Thoracic aorta (tissue), 2 donors: ENCODE measurements at places on chromosomes 7 and 10. TPM values are rescaled to one million over a fixed set of nuclear protein-coding genes. Genes with fewer than 3 reads are reported as not detected.

DNA sequence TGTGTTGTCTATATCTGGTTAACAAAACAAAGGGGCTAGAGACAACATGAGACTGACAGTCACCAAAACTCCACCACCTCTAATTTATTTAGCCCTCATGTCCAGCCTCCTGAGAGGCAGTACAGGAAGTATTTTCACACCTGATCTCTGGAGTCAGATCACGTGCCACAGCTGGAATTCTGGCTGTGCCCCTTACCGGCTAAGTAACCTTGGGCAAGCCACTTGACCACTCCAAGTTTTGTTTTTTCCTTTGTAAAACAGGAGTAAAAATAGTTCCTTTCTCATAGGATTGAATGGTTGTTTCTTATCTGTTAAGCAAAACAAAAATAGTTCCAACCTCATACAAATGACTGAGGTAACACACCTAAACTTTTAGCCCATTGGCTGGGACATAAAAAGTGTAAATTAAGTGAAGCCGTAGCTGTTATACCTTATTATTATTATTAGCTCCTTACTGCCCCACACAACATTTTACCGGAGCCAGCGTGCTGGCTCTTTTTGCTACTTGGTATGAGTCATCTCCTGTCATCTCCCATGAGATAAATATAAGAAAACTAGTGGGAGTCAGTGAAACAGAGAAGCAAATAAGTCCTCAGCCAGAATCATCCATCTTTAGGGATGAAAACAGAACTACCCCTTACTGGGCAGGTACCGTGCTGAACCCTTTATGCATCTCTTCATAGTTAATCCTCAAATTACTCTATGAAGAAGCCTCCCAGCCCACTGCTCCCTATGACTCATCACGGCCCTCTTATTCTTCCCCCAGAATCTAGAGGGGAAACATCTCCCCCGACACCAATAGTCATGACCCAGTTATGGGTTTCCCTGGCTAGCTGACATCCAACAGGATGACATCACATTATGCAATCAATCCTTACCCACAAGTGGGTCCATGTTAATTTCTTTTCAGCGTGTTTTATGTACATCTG lies 44.9 kb downstream of the PPP1R3C start:
- no peak for DNase-seq
- H3K27ac ChIP-seq: peak overlapping the region; percentile 93
- H3K4me1 ChIP-seq: peaks cover 44% of the 10 kb centered on the region
- H3K36me3 ChIP-seq: no peaks in the 10 kb centered on the region
- H3K4me3 ChIP-seq: peak overlapping the region; percentile 2

DNA sequence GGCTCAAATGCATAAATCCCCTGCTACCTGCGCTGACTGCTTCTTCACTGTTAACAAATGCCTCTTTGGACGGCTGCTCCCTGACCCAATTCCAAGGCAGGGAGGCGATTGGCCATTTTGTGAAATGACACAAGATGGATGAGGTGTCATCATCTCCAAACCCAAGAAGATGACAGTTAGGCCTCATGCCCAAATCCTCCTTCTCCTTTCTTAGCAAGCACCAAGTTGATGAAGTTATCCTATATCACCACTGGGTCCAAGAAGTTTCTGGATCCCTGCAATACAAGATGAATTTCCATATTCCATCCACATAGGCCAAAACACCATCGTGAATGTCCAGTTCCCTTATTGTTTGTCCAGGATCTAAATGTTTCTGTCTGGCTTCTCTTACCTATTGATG lies 98.5 kb upstream of the RAB11FIP2 start:
- H3K4me3 ChIP-seq: no peak overlapping the region
- no peaks in the 10 kb centered on the region for H3K36me3 ChIP-seq
- no peak for DNase-seq
- no peaks in the 10 kb centered on the region for H3K4me1 ChIP-seq
- no peak overlapping the region for H3K27ac ChIP-seq
- no peaks in the 10 kb centered on the region for H3K27me3 ChIP-seq

- H3K36me3 ChIP-seq: no peaks in the 10 kb centered on the region
- no peaks in the 10 kb centered on the region for H3K27me3 ChIP-seq
- peaks cover 20% of the 10 kb centered on the region for H3K4me1 ChIP-seq
- no peak for DNase-seq
Observed at GRCh38 chr7:80333040-80333439, 178.8 kb downstream of the GNAT3 start.

DNA sequence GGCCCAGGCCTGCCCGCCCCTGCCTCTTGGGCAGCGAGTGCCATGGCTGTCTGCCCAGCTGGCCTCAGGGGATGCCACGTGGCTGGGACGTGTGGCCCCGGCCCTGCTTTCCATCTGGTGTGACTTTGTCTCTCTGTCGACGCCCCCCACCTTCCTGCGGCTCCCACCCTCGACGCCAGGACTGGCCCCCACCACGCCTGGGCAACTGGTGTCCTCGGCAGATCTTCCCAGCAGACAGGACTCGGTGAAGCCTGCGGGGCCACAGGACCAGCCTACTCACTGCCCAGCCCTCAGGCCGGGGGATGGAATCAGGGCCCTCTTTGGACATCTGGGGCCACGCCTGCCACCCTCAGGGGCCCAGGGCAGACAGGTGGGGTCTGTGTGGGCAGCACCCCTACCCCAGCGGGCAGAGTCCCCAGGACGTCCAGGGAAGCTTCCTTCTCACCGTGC lies 55.1 kb downstream of the UNCX start:
- no peaks in the 10 kb centered on the region for H3K27me3 ChIP-seq
- DNase-seq: no peak
- peaks cover 14% of the 10 kb centered on the region for H3K4me1 ChIP-seq
- no peaks in the 10 kb centered on the region for H3K36me3 ChIP-seq
- no peak overlapping the region for H3K4me3 ChIP-seq

GRCh38 chr10:110495731-110496552 lies 1.8 kb upstream of the DUSP5 start:
- no peaks in the 10 kb centered on the region for H3K36me3 ChIP-seq
- DNase-seq: no peak
- H3K4me3 ChIP-seq: peak overlapping the region; percentile 85
- H3K4me1 ChIP-seq: peaks cover 13% of the 10 kb centered on the region
- H3K27me3 ChIP-seq: no peaks in the 10 kb centered on the region
- H3K27ac ChIP-seq: no peak overlapping the region

DNA sequence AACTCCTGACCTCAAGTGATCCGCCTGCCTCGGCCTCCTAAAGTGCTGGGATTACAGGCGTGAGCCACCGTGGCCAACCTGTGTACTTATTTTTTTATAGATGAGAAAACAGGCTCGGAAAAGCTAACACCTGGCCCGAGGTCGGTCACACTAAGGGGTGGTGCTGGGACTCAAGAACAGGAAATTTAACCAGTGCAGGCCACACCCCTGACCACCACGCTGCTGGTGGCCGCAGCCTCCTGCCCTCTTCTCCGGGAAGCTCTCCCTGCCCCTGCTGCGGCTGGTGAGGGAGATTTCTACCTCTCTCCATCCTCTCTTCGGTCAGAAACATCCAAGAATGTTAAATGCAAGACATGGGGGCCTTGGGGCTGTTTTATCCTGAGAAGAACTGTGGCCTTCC lies 63.2 kb downstream of the TNRC18 start:
- no peak overlapping the region for H3K4me3 ChIP-seq
- DNase-seq: no peak
- H3K27ac ChIP-seq: no peak overlapping the region

DNA sequence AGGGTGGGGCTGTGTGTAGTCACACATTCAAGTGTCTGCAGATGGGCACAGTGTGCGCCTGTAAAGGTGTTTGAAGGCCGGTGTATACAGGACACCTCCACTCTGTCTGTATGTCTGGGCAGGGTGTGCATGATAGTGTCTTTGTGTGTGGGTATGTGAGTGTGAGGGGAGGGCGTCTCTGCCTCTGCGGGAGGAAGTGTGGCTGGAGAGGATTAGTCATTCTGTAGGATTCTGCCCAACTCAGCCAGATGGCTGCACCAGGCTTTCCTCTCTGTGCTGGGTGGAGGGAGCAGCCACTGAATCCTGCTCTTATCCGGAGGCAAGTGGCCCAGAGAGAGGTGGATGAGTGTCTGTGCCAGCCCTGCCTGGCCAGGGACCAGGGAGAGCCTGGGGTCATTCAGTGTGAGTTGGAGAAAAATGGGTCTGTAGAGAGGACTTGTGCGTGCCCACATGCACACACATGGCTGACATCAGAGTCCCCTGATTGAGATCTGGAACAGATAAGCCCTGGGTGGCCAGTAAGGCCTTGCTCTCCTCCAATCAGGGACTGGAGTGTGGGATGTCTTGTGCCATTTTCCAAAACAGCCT lies 1.7 kb downstream of the SFXN3 start:
- peak; percentile 51 for DNase-seq
- H3K27ac ChIP-seq: peak overlapping the region; percentile 99
- no peaks in the 10 kb centered on the region for H3K27me3 ChIP-seq
- peaks cover 8% of the 10 kb centered on the region for H3K4me1 ChIP-seq
- H3K36me3 ChIP-seq: peaks cover 33% of the 10 kb centered on the region
- peak overlapping the region; percentile 82 for H3K4me3 ChIP-seq

The TAS2R60 gene
- 8.5 TPM for total RNA-seq

The HMX3 gene
- not detected for total RNA-seq

- H3K4me3 ChIP-seq: no peak overlapping the region
- H3K27ac ChIP-seq: no peak overlapping the region
- H3K36me3 ChIP-seq: no peaks in the 10 kb centered on the region
- no peak for DNase-seq
- no peaks in the 10 kb centered on the region for H3K4me1 ChIP-seq
- H3K27me3 ChIP-seq: no peaks in the 10 kb centered on the region
Observed at GRCh38 chr7:121562259-121562658, 166.2 kb upstream of the FAM3C start.

DNA sequence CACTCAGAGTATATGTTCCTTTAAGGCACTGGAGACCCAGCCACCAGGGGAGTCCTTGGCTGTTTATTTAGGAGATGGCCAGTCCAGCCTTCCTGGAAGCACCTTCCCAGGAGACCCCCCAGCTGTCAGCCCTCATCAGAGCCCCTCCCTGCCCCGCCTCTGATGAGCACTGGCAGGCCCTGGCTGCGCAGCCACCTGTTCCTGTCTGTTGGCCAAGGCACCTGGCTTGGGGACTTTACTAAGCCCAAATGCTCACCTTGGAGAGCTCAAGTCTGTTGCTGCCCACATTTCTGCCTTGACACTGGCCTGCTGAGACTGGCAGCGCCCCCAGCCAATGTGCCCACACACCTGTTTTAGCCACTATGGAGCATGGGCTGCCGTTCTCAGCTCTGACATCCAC lies 124.7 kb downstream of the ELMO1 start:
- no peaks in the 10 kb centered on the region for H3K27me3 ChIP-seq
- no peak overlapping the region for H3K27ac ChIP-seq
- H3K4me1 ChIP-seq: no peaks in the 10 kb centered on the region
- H3K4me3 ChIP-seq: no peak overlapping the region
- H3K36me3 ChIP-seq: no peaks in the 10 kb centered on the region

GRCh38 chr10:119491966-119492757 lies 50.4 kb downstream of the RGS10 start:
- H3K27ac ChIP-seq: no peak overlapping the region
- DNase-seq: no peak
- H3K4me3 ChIP-seq: no peak overlapping the region
- H3K4me1 ChIP-seq: no peaks in the 10 kb centered on the region

The GARIN1A gene
- 2.3 TPM for total RNA-seq

GRCh38 chr10:62076891-62077290 lies 175.4 kb downstream of the ARID5B start:
- peaks cover 67% of the 10 kb centered on the region for H3K4me1 ChIP-seq
- peak overlapping the region; percentile 54 for H3K27ac ChIP-seq
- DNase-seq: no peak
- H3K27me3 ChIP-seq: no peaks in the 10 kb centered on the region

The CALY gene
- total RNA-seq: not detected

DNA sequence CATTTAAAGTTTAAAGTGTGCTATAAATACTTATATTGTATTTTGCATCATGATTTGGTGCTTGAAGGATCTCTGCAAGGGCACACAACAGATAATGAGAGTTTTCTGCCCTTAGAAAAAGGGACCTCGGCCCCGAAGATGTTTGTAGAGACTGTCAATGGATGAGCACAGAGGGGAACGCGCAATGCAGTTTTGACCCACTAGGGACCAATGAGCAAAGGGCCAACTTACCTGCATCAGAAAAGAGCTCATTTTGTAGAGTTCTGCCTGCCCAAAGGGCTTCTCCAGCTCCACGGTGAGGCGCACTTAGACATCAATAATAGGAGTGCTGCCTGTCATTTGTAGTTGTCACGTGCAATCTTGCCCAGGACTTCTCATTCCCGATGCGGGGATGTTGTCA lies 91.1 kb downstream of the BUB3 start:
- no peaks in the 10 kb centered on the region for H3K36me3 ChIP-seq
- no peaks in the 10 kb centered on the region for H3K4me1 ChIP-seq
- H3K27me3 ChIP-seq: no peaks in the 10 kb centered on the region
- H3K27ac ChIP-seq: no peak overlapping the region

- H3K36me3 ChIP-seq: no peaks in the 10 kb centered on the region
- H3K4me1 ChIP-seq: no peaks in the 10 kb centered on the region
- no peak overlapping the region for H3K4me3 ChIP-seq
- no peak overlapping the region for H3K27ac ChIP-seq
Observed at GRCh38 chr10:22913474-22914092, 14.3 kb upstream of the ARMC3 start.

GRCh38 chr10:14074062-14074884 lies 256.5 kb downstream of the FRMD4A start:
- peak; percentile 89 for DNase-seq
- peak overlapping the region; percentile 32 for H3K4me3 ChIP-seq
- H3K27me3 ChIP-seq: no peaks in the 10 kb centered on the region
- no peak overlapping the region for H3K27ac ChIP-seq

DNA sequence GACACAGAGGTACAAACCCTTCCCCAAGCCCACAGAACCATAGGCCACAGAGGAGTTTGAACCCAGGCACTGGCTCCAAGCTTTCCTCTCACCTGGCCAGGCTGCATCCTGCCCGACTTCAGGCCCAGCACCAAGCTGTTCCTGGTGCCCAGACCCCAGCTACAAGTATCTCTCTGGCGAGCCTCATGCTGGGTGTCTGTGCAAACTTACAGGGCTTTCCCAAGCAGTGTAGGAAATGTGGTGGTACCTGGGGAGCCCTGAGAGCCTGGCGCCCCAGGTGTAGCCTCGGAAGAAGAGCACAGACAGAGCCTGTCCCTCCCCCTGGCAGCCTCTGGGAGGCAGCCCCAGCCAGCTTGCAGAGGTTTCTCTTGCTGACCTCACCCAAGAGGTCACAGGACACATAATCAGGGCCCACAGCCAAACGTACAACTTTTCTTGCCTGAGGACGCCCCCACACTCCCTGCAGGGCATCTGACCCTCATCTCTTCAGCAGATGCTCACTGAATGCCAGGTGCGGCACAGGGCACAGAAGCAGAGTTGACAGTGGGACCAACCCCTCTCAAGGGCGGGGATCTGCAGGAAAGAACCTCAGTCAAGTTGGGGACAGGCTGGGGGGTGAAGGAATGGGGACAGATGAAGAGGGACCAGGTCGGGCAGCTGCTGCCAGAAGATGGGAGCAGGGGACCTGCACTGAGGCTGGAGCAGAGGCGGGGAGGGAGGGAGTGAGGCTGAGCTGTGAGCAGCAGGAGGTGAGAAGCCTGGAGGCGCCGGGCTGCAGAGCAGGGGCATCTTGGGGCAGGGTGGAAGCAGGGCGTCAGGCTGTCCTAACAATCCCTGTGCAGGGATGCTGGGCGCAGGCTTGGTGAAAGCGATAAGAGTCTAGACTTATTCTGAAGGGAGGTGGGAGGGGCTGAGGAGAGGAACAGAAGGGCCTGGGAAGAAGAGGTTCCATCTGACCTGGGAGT lies 16.3 kb upstream of the MYL7 start:
- H3K27me3 ChIP-seq: no peaks in the 10 kb centered on the region
- H3K27ac ChIP-seq: no peak overlapping the region
- no peak for DNase-seq
